ENCODE measurements at places on chromosomes 3 and 15. TPM values are rescaled to one million over a fixed set of nuclear protein-coding genes. Genes with fewer than 3 reads are reported as not detected.

The C3orf18 gene
- 35.7 TPM for total RNA-seq

The PLA2G4D gene
- not detected for total RNA-seq

The GLDN gene
- 20.6 TPM for total RNA-seq

The PLA2G4B gene
- 3.4 TPM for total RNA-seq

The BFSP2 gene
- not detected for total RNA-seq

The DPPA2 gene
- not detected for total RNA-seq

The PLSCR2 gene
- total RNA-seq: 0.48 TPM

The CADPS gene
- total RNA-seq: 45.1 TPM

The ALDH1L1 gene
- 26.8 TPM for total RNA-seq

The PRR23E gene
- total RNA-seq: not detected

The C15orf39 gene
- total RNA-seq: 12.9 TPM

The NMB gene
- 2.6 TPM for total RNA-seq

The CDHR4 gene
- not detected for total RNA-seq

The NANOGP8 gene
- not detected for total RNA-seq

The IQCH gene
- total RNA-seq: 0.94 TPM

The CFAP100 gene
- total RNA-seq: not detected

The ARID3B gene
- 2.7 TPM for total RNA-seq

The CACNA1D gene
- 0.46 TPM for total RNA-seq

The NR2F2 gene
- 21.0 TPM for total RNA-seq

The PLAAT1 gene
- 9.2 TPM for total RNA-seq

The FANCD2OS gene
- total RNA-seq: not detected

The LTF gene
- total RNA-seq: 5.4 TPM

The NECTIN3 gene
- 8.2 TPM for total RNA-seq

The CGGBP1 gene
- 48.5 TPM for total RNA-seq

The LMAN1L gene
- total RNA-seq: 7.9 TPM

The TRIM42 gene
- total RNA-seq: not detected

The SKOR1 gene
- 0.24 TPM for total RNA-seq

The MPI gene
- total RNA-seq: 44.5 TPM

The GOLGA8G gene
- not detected for total RNA-seq

The STRIT1 gene
- 4.8 TPM for total RNA-seq

The PRR20G gene
- total RNA-seq: not detected

The RBPMS2 gene
- 242 TPM for total RNA-seq

The ITGA11 gene
- total RNA-seq: 9.3 TPM

The TGM5 gene
- not detected for total RNA-seq

The GOLGA6L7 gene
- total RNA-seq: not detected

The GP5 gene
- 0.22 TPM for total RNA-seq

The WDR76 gene
- total RNA-seq: 0.97 TPM

The TMCO5A gene
- not detected for total RNA-seq

The LXN gene
- 3.8 TPM for total RNA-seq

The SLC51A gene
- 0.51 TPM for total RNA-seq

The CEP97 gene
- total RNA-seq: 7.9 TPM

The P2RY1 gene
- total RNA-seq: 4.8 TPM
